ENCODE measurements at places on chromosomes 7 and 10.

DNA sequence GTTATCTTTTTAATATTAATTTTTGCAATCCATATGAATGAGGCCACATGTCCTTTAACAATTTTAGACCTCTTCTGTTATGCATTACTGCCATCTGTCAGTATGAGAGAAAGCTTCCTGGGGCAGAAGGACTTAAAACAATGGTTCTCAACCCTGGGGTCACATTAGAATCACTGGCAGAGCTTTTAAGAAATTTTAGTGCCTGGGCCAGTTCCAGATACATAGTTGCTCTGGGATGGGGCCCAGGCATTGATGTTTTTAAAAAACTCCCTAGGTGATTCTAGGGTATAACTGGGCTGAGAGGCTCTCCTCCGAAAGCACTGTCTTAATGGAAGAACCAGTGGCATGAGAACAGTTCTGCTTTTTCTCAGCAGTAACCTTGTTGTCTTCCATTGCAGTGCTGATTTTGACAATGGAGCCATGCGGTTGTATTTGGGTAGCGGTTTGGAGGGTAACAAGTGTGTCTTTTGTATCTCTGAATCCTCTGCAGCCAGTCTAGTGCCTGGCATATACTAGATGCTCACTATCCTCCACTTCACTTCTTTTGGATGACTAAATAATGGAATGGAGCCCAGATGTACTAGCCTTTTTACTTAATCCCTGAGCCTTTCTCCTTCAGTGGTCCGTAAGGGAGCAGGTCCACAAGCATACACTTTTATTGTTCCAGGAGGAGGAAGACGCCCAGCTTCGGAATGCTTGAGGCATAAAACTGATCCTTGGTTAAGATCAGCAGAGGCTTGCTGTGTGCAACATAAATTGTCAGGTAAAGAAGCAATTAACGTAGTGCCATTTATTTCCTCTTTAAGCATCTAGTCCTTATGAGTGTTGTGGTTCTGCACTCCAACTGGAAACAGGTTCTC lies 227.1 kb downstream of the AUTS2 start:
- no peak for DNase-seq

DNA sequence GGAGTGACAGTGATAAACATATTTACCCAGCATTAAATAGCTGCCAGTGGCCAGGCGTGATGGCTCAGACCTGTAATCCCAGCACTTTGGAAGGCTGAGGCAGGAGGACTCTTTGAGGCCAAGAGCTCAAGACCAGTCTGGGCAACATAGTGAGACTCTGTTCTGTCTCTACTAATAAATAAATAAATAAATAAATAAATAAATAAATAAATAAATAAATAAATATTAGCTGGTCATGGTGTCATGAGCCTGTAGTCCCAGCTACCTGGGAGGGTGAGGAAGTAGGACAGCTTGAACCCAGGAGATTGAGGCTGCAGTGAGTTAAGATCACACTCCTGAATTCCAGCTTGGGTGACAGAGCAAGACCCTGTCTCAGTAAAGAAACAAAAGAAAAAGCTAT lies 384.0 kb upstream of the ADARB2 start:
- no peak for DNase-seq

DNA sequence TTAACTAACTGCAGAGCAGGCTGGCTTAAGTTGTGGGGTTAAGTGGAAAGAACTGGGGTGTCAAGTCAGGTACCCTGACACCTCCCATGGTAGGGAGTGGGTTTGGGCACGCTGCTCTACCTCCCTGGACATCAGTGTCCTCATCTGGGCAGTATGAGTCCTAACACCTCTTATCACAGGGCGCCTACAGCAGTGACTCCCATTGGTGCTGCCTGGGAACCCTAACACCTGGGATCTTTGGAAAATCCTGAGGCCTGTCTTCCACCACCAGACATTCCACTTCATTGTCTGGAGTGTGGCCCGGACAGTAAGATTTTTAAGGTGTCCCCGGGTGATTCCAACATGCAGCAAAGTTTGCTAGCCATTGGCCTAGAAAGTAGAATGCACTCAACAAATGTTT lies 239.1 kb downstream of the SKAP2 start:
- no peak for DNase-seq

DNA sequence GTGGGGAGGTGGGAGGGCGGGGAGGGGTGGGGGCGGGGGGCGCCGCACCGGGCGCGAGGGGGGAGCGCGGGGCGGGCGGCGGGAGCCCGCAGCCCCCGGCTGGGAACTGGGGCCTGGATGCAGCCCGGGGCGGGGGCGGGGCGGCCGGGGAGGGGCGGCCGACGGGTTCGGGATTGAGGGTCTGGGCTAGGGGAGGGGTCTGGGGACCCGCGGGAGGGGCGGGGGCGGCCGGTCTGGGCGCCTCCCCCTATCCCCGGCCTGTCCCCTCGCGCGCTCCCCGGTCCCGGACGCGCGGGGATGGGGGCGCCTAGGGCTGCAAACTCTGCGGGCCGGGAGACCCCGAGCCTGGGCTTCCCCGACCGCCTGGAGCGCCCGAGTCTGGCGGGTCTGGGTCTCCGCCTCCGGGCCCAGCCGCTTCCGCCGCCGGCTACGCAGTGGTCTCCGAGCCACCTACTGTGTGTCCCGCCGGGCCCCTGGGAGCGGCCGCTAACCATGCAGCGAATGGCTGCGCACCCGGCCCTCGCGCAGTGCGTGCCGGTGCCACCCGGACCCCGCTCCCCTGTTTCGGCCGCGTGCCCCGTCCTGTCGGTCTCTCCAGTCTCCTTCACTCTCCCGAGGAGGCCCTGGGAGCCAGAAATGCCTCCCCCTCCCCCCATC lies 375 bp upstream of the FGF8 start:
- DNase-seq, result no peak

GRCh38 chr10:52558090-52558489 lies 214.5 kb downstream of the MBL2 start:
- DNase-seq, result no peak

DNA sequence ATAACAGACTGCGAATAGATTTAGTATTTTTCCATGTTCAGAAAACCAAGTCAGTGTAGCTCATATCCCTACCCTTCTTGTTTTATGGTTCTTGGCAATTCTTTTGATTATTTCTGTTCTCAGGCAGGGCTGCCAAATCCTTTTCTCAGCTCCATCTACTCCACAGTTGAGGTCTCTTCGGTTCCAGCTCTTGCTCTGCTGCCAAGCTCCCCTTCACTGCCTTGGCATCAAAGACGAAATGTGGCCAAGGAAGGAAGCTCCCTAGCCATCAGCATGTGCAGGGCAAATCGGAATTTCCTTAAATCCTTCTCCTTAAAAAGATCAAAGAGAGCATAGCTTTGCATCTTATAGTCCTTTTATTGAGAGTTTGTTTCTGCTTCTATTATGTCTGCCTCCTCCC lies 116.4 kb upstream of the NOBOX start:
- no peak for DNase-seq

- DNase-seq, result no peak
These were observed 145.4 kb upstream of the ASAH2 start for GRCh38 chr10:50396491-50397311.

- no peak for DNase-seq
These were observed 112.3 kb downstream of the ARHGAP12 start for GRCh38 chr10:31816318-31816717.

DNA sequence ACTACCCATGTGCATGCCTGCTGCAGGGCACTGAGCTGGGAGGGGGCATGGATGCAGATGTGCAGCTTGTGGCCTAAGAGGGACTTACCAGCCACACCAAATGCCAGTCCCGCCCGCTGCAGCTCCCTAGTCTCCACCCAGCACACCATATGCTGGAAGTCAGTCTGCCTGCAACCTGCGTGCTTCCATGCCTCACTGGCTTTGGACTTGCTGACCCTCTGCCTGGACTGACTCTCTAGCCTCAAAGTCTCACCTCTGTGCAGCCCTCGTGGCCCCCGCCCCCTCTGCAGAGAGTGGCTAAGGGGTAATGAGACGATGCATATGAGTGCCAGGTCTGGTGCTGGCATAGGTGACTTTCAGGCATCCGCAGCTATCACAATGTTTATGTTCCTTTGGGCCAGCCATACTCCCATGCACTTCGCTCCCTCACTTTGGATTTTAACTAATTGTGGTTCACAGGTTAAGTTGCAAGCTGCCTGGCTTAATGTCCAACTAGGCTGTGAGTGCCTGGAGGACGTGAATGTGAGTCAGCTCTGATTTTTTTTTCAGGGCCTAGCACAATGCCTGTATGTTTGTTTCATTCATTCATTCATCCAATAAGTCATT lies 21.7 kb downstream of the TRIM8 start:
- DNase-seq, result no peak

- no peak for DNase-seq
These were observed at the start of gene ADARB2 for GRCh38 chr10:1737222-1738061. TSS of gene ADARB2 (minus strand) at chr10:1737525.

DNA sequence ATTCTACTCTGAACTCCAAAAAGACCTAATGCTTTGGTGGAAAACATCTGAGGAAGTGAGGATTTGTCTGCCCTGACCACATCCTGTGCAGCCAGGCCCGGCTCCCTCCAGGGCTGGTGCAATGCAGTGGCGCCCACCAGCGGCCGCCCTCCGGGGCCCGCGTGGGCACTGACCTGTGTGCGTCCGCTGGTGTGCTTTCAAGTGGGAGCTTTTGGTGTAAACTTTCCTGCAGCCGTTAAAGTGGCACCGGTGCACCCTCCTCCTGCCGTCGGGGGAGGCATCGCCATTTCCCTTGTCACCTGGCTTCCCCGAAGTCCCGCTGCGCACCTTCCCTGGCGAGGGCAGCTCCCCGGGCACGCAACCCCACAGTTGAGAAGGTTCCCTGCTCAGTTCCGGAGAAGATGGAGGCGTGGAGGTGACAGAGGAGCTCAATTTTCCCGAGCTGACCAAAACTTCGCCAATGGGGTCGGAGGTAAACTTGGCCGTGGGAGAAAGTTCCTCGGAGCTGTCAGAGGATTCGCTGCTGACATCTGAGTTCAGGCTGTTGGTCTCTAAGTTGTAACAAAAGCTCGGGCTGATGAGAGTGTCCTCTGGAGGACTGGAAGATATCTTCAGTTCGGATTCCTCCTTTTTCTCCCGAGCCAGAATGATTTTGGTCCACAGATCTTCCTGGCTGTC lies 3.4 kb downstream of the KLF6 start:
- peak; percentile 53 for DNase-seq

GRCh38 chr10:70145166-70145665 lies 1.3 kb downstream of the TYSND1 start:
- no peak for DNase-seq

DNA sequence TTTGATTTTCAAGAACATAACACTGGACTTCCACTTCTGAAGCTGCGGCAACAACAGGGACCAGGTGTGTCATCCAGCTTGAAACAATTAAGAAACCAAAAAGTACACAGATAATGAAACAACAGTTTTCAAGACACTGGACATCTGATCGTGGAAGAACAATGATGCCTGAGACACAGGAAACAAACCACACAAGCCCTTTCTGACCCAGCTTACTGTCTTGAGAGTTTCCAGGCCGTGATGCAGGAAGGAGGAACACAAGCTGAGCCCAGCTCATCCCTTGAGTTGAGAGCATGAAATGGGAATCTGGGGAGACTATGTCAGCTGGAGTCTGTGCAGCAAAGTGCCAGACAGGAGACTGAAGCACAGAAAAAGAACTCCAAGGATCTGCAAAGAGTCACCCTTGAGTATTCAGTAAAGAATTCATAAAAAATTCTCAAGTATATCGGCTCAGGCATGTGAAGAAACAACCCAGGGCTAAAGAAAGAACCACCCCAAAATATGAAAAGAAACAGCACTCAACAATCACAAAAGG lies 91.6 kb downstream of the RNF32 start:
- DNase-seq, result no peak

GRCh38 chr10:17624996-17625395 lies 7.8 kb upstream of the HACD1 start:
- DNase-seq, result no peak

DNA sequence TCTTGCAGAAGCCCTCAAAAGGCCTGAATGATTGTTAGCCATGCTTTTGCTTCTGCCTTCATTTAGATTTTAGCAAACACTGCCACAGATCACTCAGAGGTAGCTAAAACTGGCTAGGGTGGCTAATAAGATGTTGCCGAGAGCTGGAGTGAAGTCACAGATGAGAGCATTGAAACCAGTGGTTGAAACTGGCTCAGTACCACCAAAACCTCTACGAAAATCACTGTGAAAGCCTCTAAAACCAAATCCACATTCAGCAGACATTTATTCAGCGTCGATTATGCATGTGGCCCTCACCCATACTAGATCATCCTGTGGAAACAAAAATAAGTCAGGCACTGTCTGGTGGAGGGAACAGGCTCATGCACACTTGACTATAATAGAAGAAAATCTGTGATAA lies 50.8 kb downstream of the PIK3CG start:
- DNase-seq, result no peak

DNA sequence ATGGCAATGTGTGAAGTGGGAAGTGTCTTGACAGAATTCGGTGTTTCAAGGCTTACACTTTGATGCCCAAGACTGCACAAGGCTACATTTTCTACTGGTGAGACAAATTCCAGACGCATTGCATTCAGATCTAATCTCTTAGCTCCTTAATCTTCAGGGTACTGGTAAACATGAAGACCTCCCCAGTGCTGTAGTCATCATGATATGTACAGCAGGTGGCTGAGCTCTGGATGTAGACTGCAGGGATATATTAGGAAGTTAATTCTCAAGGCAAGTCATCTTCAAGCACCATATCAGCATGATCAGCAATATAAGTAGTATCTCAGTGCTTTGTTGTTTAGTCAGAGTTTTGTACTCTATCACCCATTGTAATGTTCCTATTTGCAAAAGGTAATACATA lies 61.8 kb downstream of the IKZF1 start:
- DNase-seq, result no peak

GRCh38 chr7:107690611-107691010 lies 30.0 kb downstream of the SLC26A4 start:
- no peak for DNase-seq

DNA sequence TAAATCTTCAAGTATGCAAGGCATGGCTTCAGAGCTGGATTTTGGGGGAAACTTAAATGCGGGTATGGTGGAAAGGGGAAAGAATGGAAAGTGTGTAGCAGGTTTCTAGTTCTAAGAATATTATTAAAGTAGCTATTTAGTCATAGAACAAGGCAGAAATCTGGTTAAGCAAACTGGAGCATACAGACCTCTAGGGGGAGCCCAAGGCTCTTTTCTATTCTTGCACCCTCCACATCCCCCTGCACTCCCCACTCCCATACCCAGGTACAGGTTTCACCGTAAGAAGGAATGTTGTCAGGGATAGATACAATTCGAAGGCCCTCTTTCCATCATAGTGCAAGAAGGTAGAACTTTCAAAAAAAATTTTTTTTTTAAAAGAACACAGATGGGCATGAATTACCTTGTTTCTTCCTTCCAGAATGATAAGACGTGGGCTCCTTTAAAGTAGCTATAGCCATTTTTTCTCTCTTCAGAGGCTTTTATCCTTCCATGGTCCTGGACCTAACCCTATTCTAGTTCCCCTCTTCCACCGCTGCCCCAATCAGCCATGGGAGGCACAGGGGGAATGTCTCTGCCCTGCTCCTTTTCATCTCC lies 41.5 kb upstream of the SMIM30 start:
- DNase-seq, result no peak

GRCh38 chr7:110645060-110645459 lies 445.9 kb upstream of the LRRN3 start:
- DNase-seq, result no peak

All from stimulated activated CD8-positive, alpha-beta memory T cell treated with anti-CD3 and anti-CD28 coated beads, Interleukin-7, amount 100 ng/mL, for 4 hours (primary cell).